ENCODE measurements at places on chromosomes 5 and 9.

DNA sequence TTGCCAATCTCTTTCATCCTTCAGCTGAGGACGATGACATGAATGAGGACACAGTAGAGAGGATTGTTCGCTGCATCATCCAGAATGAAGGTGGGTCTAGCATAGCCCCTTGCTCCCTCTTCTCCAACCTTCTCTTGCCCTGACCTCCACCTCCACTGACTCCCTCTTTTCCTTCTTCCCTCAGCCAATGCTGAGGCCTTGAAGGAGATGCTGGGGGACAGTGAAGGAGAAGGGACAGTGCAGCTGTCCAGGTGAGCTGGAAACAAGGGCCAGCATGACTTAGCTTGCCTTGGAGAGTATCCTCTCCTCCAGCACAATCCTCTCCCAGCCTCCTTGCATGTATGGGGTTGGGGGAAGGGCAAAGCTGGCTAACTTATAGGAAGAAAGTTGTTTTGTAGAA is 2.0 kb downstream of the RELL2 start:
- DNase-seq: no peak

- no peak for DNase-seq
Observed at GRCh38 chr9:110160123-110160522, 47.8 kb downstream of the C9orf152 start.

GRCh38 chr5:37881359-37881758 is 41.5 kb upstream of the GDNF start:
- no peak for DNase-seq

DNA sequence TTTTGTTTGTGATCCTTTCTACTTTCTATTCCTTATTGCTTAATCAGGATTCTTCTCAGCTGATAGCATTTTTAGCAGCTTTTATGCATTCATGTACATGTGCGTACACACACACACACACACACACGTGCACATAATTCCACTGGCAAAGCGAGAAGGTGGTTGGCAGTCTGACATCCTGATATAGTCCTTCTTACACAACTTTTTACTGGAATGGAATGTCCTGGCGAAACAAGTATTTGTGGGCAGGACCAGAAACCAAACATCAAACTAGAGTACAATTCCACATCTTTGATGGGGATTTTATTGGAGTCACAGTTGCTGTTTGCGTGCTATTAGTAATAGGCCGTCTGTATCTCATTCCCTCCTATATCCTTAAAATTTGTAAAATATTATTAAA is 356.5 kb downstream of the CCDC171 start:
- no peak for DNase-seq
